ENCODE measurements at places on chromosomes 12 and 14.

- no peak for DNase-seq
These were observed 412.5 kb downstream of the CCDC91 start for GRCh38 chr12:28602786-28603185.

GRCh38 chr14:102793531-102794328 is 16.5 kb downstream of the TRAF3 start:
- DNase-seq = no peak

DNA sequence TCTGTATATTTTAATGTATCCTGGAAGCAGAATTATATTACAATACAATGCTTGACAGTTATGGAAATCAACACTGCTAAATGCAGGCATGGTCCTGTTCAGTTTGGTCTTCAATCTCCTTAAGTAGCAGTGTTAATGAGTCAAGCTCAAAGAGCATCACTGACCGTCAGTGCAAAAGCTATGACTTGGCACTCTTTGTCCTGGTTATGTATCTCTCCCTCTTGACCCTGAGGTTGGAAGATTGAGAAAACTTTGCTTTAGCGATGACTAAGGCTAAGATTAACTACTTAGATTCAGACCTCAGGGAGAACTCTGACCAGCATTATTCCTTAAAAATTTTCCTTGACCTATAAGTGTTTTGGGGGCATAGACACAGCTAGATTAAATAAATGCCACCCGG is 10.9 kb downstream of the CLEC7A start:
- no peak for DNase-seq

DNA sequence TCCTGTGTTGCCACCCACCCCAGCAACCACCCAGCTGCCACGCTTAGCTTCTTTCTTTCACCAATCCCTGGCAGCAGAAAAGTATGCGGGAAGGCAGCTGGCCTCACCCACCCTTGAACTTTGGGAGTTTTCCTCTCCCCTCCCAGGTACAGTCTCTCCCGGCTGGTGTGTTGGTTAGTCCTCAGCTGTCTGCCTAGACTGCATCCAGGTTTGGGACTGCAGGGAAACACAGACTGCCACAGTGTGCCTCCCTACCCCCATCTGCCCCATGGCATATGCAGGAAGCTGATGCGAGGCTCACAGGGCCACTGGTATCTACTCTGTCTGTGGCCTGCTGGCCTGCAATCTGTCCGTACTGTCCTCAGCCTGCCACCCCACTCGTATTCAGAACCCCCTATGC is 2.1 kb downstream of the CD9 start:
- DNase-seq = no peak

- no peak for DNase-seq
These were observed 162.6 kb downstream of the PPFIA2 start for GRCh38 chr12:81596558-81596957.

- no peak for DNase-seq
These were observed 1014.1 kb downstream of the TMTC2 start for GRCh38 chr12:83700838-83701237.

GRCh38 chr12:32446316-32447119 is 47.2 kb downstream of the FGD4 start:
- DNase-seq = no peak

DNA sequence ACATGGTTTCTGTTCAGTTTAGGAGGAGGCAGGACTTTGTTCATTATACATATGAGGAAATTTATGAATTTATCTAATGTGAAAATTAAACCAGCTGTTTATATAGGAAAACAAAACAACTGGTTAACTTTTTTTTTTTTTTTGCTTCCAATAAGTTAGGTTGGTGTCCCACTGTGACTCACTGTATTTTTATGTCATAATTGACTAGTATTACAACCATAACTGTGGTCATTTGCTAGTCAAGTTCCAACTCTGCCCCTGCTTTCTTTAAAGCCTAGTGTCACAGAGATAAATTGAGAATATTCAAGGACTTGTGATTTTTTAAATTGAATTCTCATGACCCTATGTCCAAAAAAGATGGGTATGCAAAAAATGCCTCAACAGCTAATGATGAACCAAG is 227.7 kb downstream of the BCAT1 start:
- no peak for DNase-seq

GRCh38 chr12:91105807-91106206 is 5.5 kb downstream of the LUM start:
- DNase-seq = no peak

- no peak for DNase-seq
These were observed 40.1 kb downstream of the GALNT4 start for GRCh38 chr12:89484470-89484869.

GRCh38 chr14:29463727-29464395 is 463.8 kb downstream of the PRKD1 start:
- DNase-seq = no peak

DNA sequence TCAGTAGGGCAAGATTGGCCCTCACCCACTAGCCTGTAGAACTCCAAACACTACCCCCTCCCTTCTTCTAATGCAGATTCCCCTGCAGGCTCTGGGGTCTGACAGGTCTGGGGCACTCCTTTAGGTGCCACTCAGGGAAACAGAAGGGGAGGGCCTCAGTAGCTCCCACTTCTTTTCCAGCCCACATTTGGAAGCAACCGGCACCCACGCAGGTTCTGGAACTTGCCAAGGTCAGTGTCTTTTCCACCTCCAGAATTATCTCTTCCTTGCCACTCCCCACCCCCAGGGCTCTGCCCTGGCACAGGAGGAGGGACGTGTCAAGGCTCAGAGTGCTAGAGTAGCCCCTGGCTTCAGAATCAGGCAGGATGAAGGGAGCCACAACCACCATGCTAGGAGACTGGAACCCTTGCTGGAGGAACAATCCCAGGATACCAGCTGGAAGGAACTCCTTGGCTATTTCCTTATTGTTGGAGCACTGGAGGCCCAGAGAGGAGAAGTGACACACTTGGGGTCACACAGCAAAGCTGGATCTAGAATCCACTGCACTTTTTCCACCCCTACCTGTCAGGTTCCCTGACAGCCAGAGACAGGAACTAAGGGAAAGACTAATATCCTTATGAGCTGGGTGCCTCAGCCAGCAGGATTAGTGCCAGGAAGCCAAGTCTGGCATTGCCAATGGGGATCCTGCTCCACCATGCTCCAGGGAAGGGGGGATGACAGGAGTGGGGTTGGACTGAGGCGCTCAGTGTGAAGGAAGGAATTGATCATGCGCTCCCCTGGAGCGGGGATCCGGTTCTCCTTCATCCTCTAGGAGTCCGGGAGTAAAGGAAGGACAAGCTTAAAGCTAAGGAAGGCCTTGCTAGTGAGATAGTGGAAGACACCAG is 1.8 kb upstream of the FIGNL2 start:
- DNase-seq = no peak
